Fibroblast of the conjunctiva (primary cell): ENCODE measurements at places on chromosomes 7 and 10.

DNA sequence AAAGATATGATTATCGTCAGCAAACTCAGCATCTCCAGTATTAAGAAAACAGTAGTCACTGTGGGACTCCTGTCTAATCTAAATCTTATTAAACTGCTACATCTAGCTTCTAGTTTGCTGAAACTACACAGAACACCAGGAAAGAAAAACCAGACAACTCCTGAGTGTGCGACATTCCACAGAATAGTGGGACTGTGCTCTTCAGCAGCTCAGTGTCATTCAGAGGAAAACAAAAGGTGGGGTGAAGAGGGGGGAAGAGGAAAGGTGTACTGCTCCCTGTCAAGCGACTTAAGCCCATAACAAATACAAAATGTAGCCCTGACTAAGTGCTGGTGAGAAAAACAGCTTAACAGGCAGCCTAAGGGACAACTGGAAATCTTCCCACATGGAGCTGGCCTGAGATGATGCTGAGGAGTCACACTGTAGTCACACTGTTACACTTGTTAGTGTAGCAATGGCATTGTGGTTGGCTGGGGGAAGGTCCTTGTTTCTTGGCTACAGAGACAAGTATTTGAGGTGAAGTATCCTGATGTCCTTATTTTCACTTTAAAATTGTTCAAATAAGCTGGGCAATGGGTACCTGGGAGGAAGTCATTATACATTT is 135.5 kb downstream of the USP6NL start:
- DNase-seq = no peak

DNA sequence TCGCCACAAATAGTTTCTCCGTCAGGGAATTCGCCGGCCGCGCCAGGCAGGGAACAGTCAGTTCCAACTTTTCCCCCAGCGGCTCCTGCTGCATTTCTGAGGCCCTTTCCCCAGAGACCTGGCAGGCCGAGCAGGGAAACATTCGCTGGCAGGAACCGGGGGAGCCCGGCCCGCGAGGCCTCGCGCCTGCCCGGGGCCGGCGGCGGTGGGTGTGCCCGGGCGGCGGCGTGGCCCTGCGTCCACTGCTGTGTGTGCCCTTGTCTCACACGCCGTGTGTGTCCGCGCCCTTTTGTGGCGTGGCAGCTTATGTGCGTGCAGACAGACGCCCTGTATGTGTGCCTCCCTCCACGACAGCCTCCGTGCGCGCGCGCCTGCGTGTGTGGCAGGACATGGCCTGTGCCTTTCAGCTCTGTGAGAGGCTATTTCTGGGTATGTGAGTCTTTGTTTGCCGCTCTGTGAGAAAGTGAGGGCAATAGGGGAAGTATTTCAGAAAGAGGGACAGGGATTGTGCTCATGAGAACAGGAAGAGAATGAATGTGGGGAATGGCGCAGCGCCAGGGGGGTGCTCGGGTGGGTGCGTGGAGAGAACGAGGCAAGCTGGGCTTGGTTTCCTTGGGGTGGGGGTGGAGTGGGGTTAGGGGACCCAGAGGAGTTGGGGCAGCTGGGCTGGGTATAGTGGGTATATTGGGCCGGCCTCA is 689 bp upstream of the SMARCD3 start:
- no peak for DNase-seq

DNA sequence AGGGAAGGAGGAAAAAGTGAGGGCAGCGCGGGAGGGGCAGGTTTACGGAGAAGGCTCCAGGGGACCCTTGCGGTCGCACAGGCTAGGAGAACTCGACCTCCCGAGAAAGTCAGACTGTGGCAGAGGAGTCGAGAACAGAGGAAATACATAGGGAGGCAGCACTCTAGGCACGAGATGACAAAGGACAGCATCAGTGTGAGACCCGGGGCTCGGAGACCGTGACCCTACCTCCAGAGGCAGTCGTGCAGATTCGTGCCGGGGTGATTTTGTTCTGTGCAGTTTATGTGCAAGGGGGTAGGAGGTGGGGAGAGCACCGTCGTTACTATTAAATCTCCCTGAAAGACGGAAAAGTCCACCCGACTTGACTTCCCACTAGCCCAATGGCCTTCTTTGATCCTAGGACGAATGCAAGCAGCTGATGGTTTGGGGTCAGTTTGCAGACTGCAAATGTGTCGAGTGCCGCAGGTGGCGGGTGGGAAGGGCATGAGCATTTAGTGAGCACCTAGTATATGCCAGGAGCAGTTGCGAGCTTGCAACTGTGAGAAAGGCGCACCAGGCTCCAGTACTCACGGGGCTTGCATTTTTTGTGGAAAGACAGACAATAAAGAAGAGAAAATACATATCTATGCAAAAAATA is 674 bp upstream of the OSBPL3 start:
- DNase-seq = no peak

GRCh38 chr7:94908323-94909178 is 1.2 kb downstream of the PPP1R9A start:
- DNase-seq = no peak

DNA sequence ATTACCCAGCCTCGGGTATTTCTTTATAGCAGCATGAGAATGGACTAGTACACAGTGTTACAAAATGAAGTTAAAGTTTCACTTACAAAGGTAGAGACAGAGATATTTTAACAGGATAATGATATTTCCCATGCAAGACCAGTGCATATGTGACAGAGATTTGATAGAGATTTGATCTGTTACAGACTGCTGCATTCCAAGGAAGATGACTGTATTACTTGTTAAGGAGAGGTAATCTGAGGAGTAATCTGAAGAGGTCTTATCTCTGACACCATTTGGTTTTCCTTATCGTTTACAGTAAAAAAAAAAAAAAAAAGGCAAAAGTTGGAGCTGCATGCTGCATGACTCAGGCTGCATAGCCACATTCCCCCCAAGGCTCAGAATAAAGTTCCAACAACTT is 289.6 kb downstream of the POM121L12 start:
- DNase-seq = no peak

GRCh38 chr7:116494472-116494871 is 5.1 kb upstream of the CAV2 start:
- DNase-seq = no peak

DNA sequence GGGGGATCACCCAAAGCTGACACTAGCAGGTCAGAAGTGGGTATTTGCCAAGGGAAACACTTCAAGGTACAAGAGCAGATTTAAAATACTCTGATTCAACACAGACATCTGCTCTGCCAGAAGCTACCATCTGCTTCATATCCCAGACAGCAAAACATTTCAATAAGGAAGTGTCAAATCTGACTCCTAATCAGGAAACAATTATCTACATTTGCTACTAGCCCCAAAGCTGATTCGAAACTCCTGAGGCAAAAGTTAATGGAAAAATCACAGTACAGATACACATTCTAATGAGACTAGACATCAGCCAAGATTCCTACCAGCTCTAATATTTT is 48.9 kb downstream of the PARD3 start:
- DNase-seq = no peak

GRCh38 chr10:130064783-130065182 is 45.8 kb downstream of the C10orf143 start:
- DNase-seq = no peak

DNA sequence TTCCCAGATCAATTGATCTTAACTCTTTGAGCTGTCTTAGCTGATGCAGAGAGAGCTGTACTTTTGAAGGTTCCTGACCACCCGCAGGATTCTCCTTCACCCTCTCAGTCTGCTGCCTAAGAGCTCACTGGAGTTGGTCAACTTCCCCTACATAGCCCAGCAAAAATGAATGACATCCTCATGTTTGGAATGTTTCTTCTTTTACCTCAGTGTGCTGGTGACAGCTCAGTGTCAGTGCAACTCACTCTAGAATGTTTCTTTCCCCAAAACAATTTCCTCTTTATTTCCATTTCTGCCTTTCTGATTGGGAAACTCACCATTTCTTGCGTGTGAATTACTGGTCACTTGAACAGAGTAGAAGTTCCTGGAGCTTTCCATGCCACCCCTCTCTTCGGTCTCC is 48.7 kb downstream of the LSMEM1 start:
- no peak for DNase-seq

DNA sequence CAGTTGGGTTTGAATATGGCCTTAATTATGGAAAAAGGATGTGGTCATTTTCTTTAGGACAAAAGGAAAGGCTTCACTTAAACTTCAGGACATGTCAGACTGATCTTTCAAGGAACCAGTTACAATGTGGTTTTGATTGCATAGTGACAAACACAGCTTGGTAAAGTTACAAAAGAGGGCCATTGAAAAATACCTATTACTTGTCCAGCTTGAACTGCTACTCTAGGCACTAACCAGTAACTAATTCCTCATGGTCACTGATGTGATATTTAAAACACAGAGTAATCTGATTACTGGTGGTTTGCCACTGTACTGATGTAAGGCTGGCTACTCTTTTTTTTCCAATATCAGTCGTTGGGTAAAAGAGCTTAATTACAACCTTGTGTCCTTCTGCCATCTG is 22.6 kb downstream of the TES start:
- DNase-seq = no peak

DNA sequence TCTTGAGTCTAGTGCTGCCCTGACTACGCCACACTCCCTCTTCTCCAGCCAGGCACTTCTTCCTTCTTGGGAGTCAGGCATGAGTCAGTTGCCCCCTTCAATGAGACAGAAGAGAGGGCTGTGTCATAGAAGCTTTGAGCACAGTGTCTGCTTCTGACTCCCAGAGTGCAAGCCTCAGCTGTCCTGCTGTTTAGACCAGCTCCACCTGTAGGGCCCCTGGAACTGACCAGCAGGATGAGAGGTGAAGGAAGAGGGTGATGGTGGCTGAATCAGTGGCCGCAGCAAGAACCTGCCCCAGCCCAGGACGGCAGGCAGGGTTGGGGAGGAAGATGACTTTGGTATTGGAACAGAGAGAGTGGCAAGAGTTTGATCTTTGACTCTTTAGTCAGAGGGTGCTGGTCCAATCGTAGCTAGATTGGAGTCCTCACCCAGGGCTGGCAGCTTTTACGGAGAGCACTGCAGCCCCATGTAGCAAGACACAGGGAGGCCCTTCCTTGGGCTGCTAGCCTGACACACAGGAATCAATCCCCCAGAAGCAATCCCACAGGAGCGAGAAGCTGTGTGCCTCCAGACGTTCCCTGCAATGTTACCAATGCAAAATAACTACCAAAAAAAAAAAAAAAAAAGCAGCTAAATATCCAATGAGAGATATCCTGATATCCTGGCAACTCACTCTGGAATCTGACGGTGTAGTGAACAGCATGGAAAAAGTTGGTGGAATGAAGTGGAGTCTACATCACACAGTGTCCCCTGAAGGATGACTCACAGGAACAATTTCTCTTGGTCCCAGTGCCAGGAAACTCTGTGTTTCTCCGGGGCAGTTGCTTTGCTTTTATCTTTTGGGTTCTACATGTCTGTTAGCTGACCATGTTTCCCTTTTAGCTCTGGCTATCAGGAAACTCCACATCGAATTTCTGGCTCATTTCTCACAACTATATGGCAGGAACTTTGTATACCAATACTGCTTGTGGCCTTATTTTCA is 6.9 kb downstream of the C10orf62 start:
- DNase-seq = peak; percentile 52

GRCh38 chr10:86313621-86314041 is 53.0 kb downstream of the GRID1 start:
- DNase-seq = no peak
